Activated naive CD4-positive, alpha-beta T cell (primary cell): ENCODE measurements at places on chromosomes 16 and 17.
A peak's percentile ranks its signal among the peaks of the same experiment; 100 is the strongest.

DNA sequence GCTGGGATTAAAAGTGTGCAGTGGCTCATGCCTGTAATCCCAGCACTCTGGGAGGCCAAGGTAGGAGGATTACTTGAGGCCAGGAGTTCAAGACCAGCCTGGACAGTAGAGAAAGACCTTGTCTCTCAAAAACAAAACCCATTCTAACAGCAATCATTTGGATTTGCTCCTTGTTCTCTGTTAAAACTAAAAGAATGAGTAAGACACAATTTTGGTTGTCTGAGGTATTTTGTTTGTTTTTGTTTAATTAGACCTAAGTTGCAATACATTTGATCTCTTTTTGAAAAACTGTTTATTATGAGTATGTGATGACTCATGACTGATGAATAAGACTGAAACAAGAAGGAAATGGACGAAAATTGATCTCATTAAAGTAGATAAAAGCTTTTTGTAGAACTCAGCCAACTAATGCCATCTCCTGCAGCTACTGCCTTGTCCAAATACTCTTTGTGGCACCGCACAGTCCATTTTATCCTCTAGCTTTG is 29.0 kb downstream of the GLG1 start:
- no peak for DNase-seq

- no peak for DNase-seq
These were observed 425 bp downstream of the SGSH start for GRCh38 chr17:80219763-80220053.

DNA sequence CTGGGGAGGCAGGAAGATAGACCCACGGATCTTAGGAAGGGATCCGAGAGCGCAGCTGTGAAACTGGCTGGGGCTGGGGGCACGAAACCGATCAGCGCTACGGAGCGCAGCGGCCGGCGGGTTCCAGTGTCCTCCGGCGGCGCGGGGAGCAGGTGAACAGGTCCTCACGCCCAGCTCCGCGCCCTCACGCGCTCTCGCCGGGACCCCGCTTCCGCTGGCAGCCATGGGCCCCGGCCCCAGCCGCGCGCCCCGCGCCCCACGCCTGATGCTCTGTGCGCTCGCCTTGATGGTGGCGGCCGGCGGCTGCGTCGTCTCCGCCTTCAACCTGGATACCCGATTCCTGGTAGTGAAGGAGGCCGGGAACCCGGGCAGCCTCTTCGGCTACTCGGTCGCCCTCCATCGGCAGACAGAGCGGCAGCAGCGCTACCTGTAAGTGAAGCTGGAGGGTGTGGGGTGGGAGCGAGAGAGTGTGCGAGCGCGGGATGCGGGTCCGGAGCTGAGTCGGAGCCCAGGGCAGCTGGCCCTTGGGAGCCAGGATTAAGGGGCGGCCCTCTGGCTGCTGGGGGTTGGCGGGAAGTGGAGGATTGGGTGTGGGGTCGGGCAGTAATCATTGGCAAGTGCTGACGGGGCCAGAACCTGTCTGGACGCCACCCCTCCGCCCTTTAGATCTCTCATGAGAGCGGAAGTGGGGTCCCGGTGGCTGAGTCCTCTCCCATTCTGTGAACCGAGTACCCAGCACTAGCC is 479 bp downstream of the ITGA3 start:
- DNase-seq: peak; percentile 21

- no peak for DNase-seq
These were observed 21.2 kb upstream of the CCL1 start for GRCh38 chr17:34384271-34384670.

GRCh38 chr17:77444984-77445759 is 304.4 kb downstream of the SEC14L1 start:
- peak; percentile 65 for DNase-seq

GRCh38 chr16:77596261-77596660 is 126.1 kb upstream of the NUDT7 start:
- no peak for DNase-seq

DNA sequence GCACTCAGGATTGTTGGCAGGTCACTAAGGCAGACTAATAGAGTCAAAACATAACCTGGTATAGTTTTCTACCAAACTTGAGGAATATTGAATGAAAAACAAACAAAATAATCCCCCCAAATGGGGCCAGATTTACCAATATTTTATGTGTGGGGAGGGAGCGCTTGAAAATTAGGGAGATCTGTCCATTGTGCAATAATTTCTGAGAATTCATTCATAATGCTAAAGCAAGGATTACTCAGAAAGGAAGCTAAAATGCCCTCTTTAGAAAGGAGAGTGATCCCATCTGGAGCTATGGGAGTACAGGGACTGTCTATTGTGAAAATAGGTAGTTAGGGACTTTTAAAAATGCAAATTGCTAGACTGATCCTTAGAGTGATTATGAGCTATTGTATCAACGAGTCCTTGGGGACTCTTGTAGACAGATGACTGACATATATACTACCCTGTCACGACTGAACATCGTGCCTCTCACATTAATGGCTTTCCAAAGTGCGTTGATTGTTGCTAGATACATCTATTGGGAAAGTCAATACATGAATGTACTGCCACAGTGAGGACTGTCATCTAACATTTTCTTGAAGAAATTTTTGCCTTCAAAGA is 193.6 kb downstream of the AATF start:
- no peak for DNase-seq
